ENCODE measurements at places on chromosomes 1 and 21.

- no peak for DNase-seq
These were observed 44.1 kb downstream of the RCSD1 start for GRCh38 chr1:167674156-167674555.

DNA sequence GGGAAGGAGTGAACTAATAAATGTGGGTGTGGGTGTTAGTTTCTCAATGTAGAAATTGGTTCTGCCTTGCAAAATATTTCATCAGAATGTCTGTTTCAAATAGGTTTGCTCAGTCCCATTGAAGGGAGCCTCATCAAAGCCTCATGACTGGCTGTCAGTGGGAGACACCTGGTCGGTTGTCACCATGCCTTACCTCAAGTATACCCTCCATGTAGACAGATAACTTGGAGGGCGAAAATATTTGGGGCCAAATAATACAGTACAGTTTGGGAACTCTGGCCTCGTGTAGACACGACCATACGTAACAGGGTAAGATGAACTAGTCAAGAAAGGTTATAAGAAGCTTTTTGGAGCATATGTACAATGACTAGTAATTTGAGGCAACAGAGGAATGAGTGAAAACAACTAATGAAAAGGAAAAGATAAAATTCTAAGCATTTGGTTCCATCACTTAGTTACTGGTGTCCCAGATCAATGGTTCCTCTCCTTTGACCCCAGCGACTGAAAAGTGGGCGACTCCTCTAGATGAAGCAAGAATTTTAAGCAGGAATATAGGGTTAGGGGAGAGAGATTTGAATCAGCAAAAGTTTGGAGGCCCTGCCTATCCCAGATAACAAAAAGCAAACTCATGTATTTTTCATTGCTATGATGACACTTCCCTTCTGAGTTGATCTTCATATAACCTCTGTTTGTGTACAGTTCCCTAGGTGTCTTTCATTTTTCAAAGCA, 163.9 kb downstream of the LRRC40 start:
- DNase-seq, result no peak

- no peak for DNase-seq
These were observed 18.8 kb downstream of the KYAT3 start for GRCh38 chr1:88973520-88974137.

- DNase-seq, result no peak
These were observed 52.8 kb upstream of the RPL11 start for GRCh38 chr1:23638786-23639241.

- no peak for DNase-seq
These were observed 44.8 kb downstream of the ACP6 start for GRCh38 chr1:147625362-147625995.

- no peak for DNase-seq
These were observed 41.7 kb downstream of the EPB41 start for GRCh38 chr1:28956038-28956464.

DNA sequence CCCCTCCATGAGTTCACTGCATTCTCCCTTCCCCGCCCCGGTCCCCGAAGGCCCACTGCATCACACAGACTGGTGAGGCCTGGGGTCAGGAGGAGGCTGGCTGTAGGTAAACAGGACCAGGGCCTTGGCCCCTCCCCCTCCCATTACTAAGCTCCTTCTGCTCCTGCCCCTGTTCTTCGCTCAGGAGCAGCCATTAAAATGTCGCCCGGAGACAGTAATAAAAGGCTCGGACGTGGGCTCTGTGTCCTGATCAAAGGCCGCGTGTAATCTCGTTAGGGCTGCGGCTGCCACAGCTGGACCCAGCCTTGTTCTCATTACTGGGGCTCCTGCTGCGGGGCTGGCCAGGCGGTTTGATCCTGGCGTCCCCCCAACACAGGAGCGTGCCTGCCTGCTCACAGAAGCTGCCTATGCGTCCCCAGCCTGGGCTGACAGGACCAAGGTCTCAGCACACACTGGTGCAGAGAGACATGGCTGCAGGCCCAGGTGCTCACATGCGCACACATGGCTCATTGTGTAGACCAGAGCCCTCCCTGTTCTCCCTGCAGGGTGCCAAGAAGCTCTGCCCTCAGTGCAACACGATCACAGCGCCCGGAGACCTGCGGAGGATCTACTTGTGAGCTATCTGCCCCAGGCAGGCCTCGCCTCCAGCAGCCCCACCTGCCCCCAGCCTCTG, 24.0 kb downstream of the TMEM53 start:
- no peak for DNase-seq

DNA sequence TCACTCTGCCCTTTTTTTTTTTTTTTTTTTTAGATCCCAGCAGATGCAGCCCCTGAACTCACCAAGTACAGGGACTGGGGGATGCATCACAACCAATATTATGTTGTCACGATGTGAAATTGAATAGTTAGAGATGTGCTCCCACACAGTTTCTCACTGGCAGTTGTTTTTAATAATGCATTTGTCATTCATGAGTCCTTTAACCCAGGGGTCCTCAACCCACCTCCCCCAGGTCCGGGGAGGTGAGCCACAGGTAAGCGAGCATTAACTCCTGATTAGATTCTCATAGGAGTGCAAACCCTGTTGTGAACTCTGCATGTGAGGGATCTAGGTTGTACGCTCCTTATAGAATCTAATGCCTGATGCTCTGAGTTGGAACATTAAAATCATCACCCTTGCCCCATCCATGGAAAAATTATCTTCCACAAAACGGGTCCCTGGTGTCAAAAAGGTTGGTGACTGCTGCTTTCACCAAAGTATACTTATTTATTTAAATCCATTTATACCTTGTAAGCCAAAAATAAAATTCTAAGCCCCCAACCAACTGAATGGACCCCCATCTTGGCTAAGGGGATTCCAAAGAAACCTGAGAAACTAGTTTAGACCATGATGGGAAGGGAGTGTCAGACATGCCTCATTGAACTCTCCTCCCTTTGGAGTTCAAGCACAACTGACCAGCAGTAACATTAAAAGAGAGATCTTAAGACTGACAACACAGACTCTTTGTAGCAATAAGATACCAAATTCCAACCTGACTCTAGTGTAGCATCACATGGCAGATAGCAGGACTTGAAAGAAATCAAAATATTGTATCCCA, 119.3 kb upstream of the ATP1A1 start:
- DNase-seq, result no peak

DNA sequence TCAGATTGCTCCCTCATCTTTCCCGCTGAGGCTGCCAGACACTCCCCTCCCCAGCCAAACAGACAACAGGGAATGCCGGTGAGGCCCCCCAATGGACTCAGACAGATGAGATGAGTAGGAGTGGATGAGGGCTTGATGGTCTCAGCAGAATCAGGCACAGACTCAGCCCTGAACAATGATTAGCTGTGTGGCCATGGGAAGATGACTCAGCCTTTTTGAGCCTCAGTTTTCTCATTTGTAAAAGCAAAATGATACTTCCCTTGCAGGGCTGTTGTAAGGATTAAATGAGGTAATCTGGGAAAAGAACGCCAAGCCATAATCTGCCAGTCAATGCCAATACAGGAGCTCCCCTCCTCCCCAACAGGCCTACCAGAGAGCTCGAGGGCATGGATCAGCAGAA, 12.4 kb downstream of the C1orf198 start:
- DNase-seq, result no peak

DNA sequence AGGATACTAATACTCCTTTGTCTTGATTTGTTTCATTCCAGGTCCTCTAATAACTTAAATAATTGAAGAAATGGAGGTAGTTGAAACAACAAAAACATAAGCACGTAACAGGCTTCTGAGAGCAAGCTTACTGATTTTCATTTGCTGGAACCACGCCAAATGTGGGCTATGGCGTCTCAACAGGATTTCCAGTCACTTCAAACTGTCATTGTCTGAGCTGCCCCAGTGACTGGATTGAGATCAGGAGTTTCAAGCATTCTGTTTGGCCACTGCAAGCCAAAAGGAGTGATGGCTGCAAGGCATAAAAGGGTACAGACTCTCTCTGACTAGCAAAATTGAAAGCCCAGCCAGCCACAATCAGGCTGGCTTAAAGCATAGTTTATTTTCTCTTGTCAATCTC, 289.9 kb downstream of the DPYD start:
- DNase-seq, result no peak

DNA sequence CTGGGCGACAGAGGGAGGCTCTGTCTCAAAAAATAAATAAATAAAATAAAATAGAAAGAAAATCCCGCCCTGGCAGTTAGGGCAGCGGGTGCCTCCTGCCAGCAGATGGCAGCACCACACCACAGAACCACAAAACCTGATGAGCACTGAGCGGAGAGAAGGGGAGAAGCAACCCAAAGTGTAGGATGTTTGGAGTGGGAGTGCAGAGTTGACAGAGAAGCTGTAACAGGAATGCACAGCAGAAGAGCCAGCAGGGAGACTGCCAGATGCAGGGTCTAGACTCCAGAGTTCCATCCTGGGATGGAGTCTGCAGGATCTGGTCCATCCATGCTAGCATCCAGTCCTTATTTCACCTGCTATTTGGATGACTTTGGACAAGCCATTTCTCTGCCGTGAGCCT, 29.7 kb upstream of the KIRREL1 start:
- DNase-seq, result no peak

- DNase-seq, result no peak
These were observed 489.7 kb downstream of the NPHP4 start for GRCh38 chr1:5502311-5503194.

- DNase-seq, result no peak
These were observed 96.6 kb downstream of the DDX20 start for GRCh38 chr1:111852261-111852721.

- no peak for DNase-seq
These were observed 1.7 kb upstream of the IL6R start for GRCh38 chr1:154403261-154403943.

DNA sequence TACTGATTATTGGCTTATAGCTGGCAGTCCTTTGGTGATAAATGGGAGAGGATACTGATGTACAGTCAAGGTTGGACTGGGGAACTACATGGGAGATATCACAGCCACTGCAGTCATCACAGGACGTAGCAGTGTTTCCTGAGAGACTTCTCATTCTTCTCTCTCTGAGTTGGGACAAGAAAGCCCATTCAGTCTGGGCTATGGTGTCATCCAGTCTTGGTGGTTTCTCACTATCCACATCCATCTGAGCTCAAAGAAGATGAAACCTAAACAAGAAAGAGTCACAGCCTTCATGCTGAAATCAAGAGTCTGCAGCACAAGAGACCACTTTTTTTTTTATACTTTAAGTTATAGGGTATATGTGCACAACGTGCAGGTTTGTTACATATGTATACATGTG, 12.8 kb upstream of the CD53 start:
- no peak for DNase-seq

DNA sequence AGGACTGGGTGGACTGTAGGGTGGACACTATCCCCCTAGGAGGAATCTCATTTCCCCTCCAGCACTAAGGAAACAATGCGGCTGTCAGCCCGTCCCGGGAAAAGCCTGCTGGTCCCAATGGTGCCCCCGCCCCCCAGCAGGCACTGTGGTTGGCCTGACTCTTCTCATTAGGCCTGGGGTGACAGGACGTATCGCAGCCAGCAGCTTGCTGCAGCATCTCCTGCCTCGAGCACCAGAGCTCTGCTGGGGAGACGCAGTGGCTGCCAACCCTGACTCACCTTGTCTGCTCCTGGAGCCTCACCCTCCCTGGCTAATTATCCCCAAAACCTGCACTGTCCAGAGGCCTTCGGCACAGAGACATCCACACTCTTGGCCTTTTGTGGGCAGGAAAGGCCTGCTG, 115.1 kb upstream of the GJB5 start:
- no peak for DNase-seq

DNA sequence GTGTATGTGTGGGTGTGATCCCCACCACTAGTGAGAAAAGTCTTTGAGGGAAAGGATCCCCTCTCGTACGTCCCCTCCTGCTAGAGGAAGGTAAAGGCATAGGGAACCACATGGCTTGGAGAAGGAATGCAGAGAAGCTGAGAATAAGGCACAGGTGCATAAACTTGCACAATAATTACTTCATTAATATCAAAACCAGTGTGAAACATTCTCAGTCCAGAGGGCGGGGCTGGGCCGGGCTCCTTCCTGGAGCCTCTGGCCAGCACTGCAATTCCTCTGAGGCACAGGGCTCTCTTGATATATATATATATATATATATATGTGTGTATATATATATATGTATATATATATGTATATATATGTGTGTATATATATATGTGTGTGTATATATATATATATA, 162.6 kb downstream of the TSEN15 start:
- no peak for DNase-seq

- DNase-seq, result no peak
These were observed 178.0 kb downstream of the RYR2 start for GRCh38 chr1:237219751-237220642.

- no peak for DNase-seq
These were observed 71.0 kb downstream of the RALGPS2 start for GRCh38 chr1:178796013-178796412.
